ENCODE measurements at places on chromosomes 6 and 20.
A peak's percentile ranks its signal among the peaks of the same experiment; 100 is the strongest.

GRCh38 chr6:108765495-108765894 lies 82.7 kb upstream of the ARMC2 start:
- no peak for DNase-seq

DNA sequence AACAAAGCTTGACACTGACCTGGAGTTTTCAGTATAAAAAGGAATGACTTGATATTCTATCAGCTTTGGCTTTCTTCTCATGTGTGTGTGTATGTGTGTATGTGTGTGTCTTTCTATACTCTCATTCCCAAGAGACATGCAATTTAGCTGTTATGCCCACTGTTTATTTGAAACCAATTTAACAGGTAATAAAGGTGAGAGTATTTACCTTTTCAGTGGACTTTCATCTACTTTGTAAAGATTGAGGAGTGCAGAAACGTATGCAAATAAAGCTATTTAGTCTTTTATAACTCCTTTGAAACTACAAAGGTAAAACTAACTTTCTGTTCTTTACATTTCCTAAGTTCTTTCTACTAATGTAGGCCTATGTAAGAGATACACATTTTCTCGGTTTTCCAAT lies 103.5 kb upstream of the HS3ST5 start:
- DNase-seq: no peak

- DNase-seq: no peak
Observed at GRCh38 chr6:74250161-74250818, 554.3 kb downstream of the CD109 start.

- no peak for DNase-seq
Observed at GRCh38 chr6:134372603-134373281, 54.8 kb upstream of the SGK1 start.

DNA sequence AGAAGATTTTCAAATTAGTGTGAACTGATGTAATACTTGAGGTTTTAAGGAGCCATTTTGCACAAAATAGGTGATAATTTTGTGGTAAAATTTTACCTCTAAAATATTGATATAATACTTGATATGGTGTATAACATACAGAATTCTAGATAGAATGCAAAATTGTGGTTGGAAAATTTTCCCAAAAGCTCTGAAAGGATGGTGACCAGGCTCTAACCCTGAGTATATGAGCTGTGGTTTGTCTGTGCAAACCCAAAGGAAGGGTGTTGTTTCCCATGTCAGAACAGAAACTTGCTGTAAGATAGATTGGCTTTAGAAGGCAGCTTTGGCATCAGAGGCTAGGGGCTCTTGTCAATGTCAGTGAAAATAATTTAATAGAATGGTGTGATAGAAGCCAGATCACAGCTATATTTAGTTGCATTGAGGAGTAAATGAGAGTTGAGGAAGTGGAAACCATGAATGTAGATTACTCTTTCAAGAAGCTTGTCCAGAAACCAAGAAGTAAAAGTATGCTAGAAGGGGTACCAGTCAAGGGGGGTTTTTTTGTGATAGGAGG lies 257.7 kb downstream of the FARS2 start:
- no peak for DNase-seq

GRCh38 chr6:26520850-26521599 lies 17.1 kb upstream of the HMGN4 start:
- peak; percentile 70 for DNase-seq

DNA sequence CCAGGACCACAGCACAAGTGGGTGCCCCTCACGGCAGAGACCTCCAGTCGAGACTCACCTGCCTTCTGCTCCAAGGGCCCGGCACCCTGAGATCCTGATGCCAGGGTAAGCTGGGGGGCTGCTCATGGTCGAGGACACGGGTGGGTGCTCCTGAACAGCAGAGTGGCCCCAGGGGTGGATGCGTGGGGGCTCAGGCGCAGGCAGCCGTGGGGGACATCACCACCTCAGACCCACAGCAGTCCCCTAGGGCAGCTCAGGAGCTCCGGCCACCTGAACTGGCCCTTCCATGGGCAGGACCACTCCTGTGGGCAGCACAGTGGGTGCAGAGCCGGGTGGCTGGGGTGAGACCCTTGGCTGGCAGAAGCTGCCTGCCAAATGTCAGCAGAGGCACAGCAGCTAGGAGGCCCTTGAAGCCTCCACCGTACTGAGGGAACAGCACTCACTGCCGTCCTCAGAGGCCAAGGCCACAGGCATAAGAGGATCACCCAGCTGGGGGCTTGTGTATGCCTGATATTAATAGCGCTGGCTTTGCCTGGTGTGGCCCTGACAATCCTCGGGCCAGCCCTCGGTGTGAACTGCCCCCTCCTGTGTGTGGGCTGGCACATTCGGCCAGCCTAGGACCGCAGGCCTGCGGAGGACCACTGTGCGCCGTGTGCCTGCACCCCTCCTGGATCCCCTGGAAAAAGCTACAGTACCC lies 5.4 kb downstream of the UCKL1 start:
- no peak for DNase-seq

DNA sequence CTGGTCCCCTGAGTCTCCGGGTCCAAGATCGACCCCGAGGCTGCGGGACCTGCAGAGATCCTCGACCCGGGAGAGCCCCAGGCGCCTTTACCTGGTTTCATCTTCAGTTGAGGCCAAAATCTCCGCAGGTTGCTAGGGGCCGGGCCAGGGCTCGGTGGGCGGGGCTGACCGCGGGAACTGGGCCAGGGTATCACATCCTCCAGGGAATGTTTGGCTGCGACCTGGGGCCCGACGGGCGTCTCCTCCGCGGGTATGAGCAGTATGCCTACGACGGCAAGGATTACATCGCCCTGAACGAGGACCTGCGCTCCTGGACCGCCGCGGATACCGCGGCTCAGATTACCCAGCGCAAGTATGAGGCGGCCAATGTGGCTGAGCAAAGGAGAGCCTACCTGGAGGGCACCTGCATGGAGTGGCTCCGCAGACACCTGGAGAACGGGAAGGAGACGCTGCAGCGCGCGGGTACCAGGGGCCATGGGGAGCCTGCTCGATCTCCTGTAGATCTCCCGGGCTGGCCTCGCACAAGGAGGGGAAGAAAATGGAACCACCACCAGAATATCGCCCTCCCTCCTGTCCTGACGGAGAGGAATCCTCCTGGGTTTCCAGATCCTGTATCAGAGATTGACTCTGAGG lies 53.8 kb upstream of the POLR1H start:
- DNase-seq: no peak

DNA sequence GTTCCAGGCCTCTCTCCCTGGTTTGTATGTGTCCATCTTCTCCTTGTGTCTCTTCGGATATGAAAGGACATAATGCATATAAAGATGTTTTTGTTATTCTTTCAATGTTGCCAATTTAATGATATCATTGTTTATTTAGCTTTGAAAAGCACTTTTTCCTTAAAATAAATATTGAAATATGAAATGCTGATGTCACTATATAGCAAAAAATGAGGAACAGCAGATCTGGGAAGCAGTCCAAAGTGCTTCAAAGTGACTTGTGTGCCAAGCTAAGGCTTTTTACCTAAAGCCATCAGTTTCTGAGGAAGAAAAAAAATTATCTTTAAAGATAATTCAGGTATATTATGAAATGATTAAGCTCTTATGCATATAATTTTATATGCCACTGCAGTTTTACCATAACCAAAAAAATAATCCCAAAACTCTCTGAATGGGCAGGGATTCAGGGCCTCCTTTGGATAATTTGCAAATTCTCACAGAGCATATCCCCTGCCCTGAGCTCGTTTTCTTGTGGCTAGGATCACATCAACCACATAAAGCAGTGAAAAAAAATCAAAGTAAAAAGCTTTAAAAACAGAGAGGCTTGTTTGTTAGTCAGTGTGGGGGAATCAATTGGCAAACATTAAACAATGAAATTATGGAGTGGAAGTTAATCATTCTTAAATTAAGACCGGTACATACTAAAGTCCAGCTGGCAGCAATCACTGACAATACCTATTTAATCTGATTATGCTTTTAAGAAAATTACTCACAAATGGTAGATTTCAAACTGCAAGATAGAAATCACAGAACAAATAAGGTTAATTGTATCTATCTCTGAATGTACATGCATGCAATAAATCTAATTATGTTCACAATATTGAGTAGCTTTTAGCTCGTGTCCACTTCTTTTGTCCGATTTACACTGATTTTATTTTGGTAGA lies 1027.9 kb upstream of the ADGRB3 start:
- DNase-seq: no peak

All from 8988T (cell line).